ENCODE measurements at places on chromosomes 12 and 14.

GRCh38 chr14:90301668-90302090 lies 30.1 kb downstream of the NRDE2 start:
- DNase-seq, result peak; percentile 27

- DNase-seq, result no peak
Observed at GRCh38 chr12:5072311-5072710, 28.6 kb downstream of the KCNA5 start.

DNA sequence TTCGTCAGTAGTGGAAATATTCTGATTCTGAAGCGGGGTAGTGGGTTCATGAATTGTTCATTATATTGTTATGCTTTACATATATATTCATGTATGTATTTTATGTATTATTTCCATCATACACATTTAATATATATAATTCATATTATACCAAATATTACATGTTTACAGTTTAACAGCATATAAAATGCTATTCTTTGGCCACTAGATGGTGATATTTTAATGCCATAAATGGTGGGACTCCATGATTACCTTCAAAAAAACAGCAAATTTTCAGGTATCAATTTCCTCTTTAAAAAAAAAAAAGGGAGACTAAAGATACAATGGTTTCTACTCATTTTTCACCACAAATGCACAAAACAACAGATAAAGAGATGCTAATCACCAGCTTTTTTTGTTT lies 41.0 kb downstream of the BDKRB1 start:
- no peak for DNase-seq

DNA sequence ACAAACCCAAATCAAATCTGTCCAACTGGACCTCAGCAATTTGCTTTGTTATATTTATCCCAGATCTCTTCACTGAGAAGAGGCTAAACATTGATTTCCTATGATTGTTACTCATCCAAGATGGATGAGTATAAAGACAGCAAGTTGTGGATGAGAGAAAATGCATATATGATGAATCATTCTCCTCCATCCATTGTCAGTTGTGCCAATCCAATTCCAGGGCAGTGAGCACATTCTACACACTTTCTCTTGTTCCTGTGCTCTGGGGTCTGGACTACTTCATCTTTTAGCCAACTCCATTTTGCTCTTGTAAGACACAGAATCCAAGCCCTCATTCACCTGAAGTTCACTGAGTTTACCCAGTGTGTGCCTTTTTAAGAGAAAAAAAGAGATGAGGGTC lies 105.7 kb downstream of the GCH1 start:
- no peak for DNase-seq

DNA sequence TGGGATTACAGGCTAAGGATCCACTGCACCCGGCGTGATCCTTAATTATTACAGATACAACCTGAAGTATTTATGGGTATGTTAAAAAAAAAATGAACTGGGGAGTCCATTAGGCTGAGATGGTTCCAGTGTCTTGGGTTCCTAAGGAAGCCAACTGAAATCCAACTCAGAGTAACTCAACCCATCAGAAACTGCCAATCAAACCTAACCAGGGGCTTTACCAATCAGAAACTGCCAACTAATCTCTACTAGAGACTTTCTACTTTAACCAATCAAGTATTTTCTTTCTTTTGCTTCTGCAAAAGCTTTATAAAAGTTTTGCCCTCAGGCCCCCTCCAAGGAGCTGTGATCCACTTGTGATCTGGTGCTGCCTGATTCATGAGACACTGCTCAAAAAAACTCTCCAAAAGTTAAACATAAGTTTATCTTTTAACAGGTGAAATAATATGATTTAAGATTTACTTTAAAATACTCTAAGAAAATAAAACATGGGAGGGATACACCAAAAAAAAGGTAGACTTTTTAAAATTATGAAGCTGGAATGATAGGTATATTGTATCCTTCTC lies 88.0 kb downstream of the ACADS start:
- no peak for DNase-seq

DNA sequence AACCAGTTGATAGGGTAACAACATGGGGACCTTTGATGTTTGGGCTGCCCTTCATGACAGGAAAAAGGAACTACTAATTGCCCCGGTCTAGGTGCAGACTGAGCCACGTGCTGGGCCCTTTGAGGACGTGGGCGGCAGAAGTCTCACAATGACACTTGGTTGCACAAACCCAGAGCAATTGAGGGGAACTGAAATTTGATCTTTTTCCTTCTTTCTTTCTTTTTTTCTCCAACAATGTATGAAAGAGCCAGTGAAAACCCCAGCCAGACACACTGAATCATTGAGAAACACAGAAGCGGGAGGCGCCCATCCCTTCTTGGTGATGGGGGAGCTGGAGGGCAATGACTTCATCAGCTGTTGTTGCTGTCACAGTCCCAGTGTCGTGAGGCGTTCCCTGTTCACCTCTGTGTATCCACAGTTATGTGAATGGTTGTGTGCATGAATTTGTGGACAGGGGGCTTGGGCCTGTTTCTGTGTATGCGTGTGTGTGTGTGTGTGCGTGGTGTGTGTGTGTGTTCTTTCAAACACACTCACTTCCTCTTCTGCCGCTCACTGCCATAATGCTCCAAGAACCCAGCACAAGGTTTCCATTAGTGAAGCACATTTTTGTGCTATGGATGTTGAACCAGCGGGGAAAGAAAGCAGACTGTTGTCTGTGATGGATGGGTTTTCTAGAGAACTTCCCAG lies 137.5 kb upstream of the CCND2 start:
- no peak for DNase-seq

DNA sequence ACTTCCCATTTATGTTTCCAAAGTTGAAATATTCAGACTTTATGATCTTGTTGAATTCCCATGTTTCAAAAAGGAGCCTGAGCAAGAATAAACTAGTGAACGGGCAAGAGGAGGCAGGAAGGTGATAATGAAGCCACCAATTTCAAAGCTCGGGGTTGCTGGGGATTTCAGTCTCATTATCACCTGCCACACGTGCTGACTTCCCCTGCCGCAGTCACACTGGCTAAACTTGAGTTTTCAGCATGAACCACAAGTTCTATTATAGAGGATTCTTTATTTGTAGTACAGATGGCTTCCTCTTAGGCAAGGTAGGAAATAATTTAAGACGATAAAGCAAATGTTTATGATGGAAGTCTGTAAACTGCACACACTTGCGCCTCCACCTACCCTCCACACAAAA lies 18.1 kb upstream of the DIABLO start:
- DNase-seq, result no peak

All from NCI-H2081 treated with DMSO at 0.1 percent for 48 hours (cell line).